ENCODE measurements at places on chromosomes 3 and 15.

GRCh38 chr3:67463656-67464055, 190.8 kb downstream of the SUCLG2 start:
- DNase-seq = no peak

DNA sequence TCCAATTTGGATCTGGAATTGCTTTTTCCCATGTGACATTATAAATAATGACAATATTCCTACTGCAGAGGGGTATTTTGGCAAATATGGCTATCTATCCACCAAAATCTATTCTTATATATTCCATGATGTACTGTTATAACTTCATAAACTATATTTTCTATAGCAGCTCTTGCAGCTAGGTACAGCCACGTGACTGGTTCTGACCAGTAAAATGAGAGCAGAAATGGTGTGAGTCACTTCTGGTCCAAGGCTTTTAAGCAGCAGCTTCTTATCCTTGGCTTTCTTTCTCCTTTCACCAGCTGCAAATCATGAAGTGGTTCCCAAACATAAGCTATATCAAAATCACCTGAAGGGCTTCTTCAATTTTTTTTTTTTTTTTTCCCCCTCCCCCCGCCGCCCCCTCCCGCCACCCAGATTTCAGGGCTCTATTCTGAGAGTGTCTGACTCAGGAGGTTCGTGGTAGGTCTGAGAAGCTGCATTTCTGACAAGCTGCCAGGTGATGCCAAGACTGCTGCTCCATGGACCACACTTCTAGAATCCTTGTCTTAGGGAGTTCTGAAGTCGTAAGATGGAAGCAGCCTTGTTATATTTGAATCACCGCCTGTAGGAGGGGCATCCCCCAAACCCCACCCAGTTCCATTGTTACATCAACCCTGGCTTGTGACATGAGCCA, 357.5 kb downstream of the CHST2 start:
- no peak for DNase-seq

DNA sequence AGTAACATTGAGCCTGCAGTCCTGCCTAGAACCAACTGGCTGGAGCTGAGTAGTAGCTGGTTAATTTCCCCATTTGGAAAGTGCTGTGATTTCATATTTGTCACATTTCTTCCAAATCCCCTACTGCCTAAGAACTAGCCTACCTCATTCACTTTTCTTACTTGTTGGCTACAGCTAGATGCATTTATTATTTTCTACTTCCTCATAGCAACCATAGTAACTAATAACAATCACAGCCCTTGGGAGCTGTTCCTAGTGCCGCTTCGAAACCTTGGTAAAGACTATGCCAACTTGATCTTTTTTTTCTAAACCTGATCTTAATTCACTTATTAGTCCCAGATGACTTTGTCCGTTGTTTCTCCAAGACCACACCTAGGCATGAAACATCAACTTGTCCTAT, 240.3 kb downstream of the FGF12 start:
- no peak for DNase-seq

DNA sequence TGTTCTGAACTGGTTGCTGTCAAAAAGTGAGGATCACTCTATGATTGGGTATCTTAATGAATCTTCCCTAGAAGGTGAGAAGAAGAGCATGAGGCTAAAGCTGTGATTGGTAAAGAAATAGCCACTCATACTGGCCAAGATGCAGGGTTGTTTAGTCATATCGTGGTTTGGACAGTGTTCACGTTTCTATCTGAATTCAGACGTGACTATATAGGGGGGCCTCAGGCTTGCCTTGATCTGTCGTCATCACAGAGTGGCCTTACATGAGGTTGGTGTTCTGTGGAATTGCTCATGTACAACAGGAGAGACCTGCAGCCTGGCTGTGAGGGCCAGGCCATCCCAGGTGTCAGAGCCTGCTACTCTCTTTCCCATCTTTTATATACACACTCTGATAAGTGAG, 12.4 kb downstream of the RTP2 start:
- DNase-seq = no peak

DNA sequence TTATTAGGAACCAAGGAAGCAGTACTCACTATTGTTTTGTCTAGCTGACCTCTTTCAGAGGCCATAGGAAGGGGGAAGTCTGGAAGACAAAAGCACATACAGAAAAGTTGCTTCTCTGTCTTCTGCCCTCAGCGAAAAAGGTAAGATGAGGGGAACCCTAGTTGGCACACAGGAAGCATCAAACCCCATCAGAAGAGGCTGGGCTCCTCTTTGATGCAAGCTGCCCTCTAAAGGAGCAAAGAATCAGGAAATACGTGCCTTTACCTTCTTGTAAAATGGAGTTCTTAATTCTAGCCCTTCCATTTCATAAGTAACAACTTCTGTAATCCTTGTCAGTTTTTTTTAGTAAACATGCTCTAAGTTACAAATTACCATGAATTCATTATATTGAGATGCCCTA, 12.5 kb downstream of the SPINK8 start:
- DNase-seq = no peak

- DNase-seq = no peak
Measured at GRCh38 chr3:115169808-115170207, 22.7 kb upstream of the ZBTB20 start.

GRCh38 chr15:71708741-71709140, 101.6 kb upstream of the NR2E3 start:
- no peak for DNase-seq

DNA sequence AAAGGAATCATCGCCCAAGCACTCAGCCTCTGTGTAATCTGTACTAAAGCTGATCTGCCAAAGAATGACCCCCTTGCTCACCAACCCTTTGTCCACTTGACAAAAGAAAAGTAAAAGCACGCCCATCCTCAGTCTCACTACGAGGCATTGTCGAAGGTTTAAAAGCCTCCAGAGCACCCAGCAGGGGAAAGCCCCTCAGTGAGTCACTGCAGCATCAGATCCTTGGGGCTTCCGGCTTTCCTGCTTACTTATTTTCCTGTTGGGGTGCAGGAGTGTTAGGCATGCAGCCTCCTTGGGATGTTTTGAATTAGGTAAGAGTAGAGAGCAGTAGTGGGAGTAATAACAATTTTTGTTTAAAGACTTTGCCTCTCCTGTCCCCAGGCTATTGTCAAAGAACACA, 216.1 kb downstream of the MTHFS start:
- DNase-seq = no peak

DNA sequence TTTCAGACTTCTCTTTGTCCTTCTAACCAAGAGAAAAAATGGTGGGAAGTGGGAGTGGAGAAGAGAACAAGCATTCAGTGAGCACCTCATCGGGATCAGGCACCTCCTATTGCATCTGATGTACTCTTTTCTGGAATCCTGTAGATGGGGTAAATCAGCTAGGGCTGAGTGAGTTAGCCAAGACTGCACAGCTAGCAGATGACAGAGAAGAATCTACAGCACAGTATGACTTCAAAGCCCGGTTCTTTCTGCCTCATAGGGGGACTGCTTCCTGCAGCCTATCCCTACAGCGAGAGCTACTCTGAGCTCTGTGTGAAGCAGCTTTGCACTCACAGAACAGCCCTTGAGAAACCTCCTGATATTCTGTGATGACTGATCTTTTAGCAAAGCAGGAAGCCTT, 275.2 kb upstream of the MEIS2 start:
- DNase-seq = no peak

DNA sequence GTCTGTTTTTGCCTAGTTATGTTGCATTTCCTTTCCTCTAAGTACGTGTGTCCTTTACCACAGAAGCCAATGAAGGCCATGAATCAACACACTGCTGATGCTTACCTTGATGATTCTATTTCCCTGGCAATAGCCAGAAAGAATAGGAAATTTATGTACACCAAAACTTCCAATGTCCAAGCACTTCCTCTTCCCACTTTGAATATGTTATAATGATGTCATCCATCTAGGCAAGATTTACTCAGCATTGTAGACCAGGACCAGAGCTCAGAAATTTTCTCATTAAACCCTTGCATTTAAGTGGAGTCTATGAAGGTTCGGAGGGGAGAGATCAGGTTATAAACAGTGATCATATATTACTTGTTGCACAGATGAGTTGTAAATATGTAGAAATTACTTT, 126.0 kb downstream of the THRB start:
- DNase-seq = no peak

- no peak for DNase-seq
Measured at GRCh38 chr15:83605111-83605945, 48.6 kb upstream of the ADAMTSL3 start.

DNA sequence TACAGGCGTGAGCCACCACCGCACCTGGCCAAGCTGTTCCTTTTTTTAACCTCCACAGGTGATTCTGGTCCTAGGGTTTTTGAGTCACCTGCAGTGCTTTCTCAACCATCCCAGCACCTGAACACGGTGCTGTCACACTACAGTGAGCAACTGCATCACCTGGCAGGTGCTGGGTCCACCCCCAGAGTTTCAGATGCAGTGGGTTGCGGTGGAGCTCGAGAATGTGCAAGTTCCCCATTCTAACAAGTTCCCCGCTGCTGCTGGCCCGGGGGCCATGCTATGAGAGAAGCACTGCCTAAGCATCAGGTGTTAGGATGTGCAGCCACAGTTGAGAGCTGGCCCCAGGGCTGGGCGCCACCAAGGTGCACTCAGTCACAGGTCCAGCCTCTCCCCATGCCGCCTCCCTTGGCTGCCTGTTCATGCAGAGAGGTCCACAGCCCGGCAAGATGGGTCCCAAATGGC, 18.0 kb downstream of the ISG20 start:
- no peak for DNase-seq

GRCh38 chr3:50484722-50485121, 18.7 kb downstream of the CACNA2D2 start:
- DNase-seq = no peak

- no peak for DNase-seq
Measured at GRCh38 chr3:22960105-22960984, 242.8 kb upstream of the UBE2E2 start.

GRCh38 chr3:103127737-103128136, 692.9 kb downstream of the ZPLD1 start:
- DNase-seq = no peak

GRCh38 chr3:156873906-156874305, 47.8 kb downstream of the LEKR1 start:
- DNase-seq = no peak

DNA sequence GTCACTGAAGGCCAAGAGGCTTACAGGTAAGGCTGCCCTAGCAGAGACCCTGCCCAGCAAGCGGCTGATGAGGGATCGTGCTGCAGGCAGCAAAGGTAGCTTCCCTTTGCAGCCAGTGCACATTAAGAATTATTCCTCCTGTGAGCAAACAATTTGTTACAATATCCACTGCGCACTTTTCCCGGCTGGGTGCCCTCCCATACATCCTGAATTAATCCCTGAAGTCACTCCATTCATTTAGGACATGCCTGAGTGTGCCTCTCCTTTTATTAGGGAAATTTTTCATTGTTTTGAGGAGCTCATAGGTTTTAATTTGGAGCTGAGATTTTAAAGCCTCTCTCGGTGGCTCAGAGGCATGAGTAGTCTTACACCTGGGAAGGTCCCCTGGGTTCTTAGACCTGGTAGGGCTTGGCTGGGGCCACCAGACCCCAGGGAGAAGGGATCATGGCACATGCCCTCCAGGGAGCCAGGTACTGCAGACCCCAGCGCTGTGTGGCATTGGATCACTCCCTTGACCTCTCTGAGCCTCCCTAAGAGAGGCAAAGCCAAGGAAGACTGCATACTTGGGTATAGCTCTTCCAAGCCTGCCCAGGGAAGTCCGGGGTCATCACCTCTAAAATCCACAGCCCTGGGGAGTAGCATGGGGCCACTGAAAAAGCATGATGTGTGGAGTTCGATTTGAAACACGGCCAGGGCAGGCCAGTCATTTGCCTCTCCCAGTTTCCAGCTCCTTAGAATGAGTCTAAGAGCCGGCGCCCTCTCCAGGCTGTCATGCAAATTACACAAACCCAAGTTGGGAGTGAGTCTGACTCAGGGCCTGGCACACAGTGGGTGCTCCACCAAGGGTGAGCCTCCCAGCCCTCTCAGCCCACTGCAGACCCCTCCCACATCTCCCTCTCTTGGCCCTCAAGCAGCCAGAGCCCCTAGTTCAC, 151.9 kb upstream of the LINGO1 start:
- DNase-seq = no peak

GRCh38 chr3:73601011-73601410, 23.7 kb downstream of the PDZRN3 start:
- DNase-seq = no peak

GRCh38 chr15:67807836-67808235, 17.5 kb upstream of the SKOR1 start:
- DNase-seq = no peak
